Stimulated activated naive B cell treated with anti-CD40 and anti-IgM and Interleukin-4, amounts not matched to agents 10 μg/mL and 1 μg/mL and 100 μg/mL, for 72 hours (primary cell): ENCODE measurements at places on chromosomes 11 and 22.

- no peak for DNase-seq
Observed at GRCh38 chr22:27401321-27401720, 400.2 kb downstream of the MN1 start.

DNA sequence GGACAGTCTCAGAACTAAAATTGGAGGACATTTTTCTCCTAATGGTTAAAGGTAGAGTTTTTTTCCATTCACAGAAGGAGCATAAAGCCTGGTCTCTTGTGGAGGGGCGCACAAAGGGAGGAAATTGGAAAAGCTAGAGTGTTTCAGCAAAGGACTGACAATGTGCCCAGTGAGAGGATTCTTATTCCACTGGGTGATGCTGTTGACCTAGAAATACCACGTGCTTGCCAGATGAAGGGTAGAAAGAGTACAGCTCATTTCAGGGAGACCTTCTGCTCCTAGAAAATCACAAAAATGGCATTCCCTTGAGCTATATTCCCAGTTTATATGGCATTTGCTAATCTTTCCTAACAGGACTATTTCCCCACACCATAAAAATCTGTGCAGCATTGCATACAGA lies 21.1 kb downstream of the MS4A6E start:
- DNase-seq: no peak

DNA sequence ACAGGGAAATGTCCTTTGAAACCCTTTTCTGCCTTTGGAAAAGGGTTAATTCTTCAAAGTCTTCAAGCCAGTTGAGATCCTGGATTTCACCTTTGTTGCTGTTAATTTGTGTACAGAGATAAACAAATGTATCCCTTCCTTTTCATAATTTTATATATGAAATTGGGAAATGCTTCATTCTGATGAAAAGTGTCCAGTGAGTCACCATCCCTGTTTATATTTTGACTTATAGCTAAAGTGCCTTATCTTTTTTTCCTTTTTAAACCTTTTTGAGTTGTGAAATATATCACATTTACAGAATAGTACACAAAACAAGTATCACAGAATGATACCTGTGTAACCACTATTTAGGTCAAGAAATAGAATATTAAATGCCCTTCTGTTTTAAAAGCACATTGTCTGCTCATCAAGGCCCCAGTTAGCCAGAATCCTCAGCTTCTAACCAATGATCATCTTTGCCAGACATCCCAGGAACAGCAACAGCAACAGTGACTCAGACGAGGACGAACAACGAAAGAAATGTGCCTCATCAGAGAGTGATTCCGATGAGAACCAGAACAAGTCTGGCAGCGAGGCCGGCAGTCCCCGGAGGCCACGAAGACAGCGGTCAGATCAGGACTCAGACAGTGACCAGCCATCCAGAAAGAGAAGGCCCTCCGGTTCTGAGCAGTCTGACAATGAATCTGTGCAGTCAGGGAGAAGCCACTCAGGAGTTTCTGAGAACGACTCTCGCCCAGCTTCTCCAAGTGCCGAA lies 27.3 kb downstream of the CTR9 start:
- no peak for DNase-seq

- no peak for DNase-seq
Observed at GRCh38 chr11:9962722-9963121, 298.8 kb downstream of the SWAP70 start.
